ENCODE measurements at places on chromosomes 11 and 22.

DNA sequence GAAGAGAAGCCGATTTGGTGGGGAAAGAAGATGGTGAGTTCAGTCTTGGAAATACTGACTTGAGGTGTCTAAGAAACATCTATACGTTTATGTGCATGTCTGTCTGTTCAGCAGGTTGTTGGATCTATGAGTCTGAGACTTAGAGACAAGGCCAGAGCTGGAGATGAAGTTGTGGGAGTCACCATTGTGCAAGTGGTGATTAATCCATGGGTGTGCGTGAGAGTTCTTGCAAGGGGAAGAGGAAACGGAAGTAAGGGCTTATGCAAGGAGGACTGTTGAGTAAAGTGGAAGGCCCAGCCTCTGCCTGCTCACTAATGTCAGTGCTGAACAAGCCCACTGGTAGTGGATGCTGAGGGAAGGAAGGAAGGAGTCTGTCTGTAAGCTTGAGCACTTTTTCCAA is 9.7 kb downstream of the TMEM45B start:
- no peak for DNase-seq

DNA sequence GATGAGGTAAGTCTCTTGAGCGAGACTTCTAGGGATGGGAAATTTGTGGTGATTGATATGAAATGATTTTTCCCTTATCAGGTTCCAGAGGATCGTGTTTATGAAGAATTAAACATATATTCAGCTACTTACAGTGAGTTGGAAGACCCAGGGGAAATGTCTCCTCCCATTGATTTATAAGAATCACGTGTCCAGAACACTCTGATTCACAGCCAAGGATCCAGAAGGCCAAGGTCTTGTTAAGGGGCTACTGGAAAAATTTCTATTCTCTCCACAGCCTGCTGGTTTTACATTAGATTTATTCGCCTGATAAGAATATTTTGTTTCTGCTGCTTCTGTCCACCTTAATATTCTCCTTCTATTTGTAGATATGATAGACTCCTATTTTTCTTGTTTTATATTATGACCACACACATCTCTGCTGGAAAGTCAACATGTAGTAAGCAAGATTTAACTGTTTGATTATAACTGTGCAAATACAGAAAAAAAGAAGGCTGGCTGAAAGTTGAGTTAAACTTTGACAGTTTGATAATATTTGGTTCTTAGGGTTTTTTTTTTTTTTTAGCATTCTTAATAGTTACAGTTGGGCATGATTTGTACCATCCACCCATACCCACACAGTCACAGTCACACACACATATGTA is 7.1 kb downstream of the MS4A2 start:
- no peak for DNase-seq

- no peak for DNase-seq
These were observed 852.1 kb upstream of the LRRC4C start for GRCh38 chr11:42311514-42311913.

GRCh38 chr11:107468596-107468995 is 11.0 kb upstream of the CWF19L2 start:
- DNase-seq: no peak

DNA sequence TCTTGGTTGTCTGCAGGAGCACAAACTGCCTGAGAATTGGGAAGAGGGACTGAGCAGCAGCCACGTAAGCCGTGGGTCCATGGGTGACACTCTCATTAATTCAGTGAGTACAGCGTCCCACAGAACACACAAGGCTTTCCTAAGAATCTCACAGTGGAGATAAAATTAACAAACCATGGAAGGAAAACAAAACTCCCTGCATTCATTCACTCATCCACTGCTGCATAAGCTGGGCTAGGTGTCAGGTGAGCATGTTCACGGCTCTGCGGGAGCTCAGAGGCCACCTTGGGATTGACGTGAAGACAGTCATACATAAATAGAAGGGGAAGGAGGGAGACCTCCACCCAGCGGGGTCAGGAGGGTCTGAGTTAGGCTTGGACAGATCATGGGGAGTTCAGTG is 1442.7 kb downstream of the TBC1D22A start:
- no peak for DNase-seq

GRCh38 chr11:2549876-2550605 is 105.2 kb downstream of the KCNQ1 start:
- no peak for DNase-seq

- no peak for DNase-seq
These were observed 5.4 kb downstream of the APIP start for GRCh38 chr11:34910817-34911216.

DNA sequence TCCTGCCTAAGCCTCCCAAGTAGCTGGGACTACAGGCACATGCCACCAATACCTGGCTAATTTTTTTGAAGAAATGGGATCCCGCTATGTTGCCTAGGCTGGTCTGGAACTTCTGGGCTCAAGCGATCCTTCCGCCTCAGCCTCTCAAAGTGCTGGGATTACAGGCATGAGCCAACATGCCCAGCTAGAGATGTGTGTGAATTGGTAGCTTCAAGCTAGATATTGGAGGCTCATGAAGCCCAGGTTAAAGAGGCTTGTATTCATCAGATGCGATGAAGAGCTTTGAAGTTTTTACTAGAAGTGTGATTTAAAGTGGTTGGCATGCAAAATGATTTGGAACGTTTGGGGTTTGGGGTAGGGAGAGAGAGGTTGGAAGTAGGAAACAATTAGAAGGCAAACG is 19.6 kb downstream of the NF2 start:
- no peak for DNase-seq

DNA sequence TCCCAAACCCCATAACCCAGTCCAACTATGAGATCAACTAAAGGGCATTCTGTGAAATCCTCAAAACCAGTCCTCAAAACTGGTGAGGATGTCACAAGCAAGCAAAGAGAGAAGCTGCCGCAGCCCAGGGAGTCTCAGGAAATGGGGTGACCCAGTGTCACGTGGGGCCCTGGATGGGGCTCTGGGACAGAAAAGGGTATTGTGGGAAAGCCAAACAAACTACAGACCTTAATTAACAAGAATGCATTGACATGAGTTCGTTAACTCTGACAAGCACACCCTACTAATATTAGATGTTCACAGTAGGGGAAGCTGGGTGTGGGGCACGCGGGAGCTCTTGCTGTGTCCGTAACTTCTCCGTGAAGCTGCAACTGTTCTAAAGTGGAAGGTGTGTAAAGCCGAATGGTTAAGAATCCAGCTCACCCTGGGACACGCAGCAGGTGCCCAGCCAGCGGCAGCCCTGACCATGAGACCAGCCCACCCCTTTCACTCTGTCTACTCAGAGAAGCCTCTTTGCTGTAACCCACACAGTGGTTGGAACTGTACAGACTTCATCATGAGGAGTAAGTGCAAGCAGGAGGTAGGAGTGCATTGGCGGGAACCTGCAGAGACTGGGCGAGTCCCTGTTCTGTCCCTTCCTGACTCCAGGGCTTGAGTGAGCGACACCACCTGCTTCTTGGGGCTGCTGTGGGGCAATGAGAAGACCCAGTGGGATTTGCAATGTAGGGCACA is 17.9 kb downstream of the LINC01488 start:
- no peak for DNase-seq

DNA sequence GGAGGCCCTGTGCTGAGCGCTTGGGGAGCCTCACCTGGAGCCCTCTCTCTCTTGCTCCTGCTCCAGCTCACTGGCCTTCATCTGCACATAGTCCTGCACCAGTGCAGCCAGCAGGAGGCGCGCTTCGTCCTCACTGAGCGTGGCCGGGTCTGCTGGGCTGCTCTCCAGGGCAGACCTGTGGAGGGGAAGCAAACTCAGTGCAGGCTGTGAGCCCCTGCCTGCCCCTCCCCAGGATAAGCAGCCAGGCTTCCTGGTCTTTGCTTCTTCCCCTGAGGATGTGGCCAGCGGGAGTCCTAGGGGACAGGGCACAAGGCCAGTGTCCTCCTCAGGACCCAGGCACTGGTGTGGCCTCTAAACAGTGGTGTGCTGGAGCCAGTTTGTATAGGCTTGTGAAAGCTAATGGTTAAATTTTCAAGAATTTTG is 2.2 kb downstream of the CALCA start:
- no peak for DNase-seq

DNA sequence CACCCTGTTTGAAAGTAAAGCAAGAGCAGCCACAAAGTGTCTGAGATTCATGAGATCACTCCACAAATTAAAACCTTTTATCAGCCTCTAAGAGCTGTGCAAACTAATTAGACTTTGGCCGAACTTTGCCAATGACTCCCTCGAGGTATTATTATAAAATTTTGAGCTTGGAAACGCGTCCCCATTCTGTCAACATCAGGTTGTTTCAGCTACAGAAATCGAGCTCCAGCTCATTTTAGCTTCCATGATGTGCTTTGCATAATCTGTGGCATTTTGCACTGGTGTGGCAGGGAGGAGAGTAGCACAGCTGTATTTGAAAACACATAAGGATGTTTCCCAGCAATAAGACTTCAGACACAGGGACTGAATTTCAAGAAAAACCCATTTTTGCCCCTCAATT is 872.2 kb downstream of the NTM start:
- DNase-seq: no peak

- no peak for DNase-seq
These were observed 36.8 kb downstream of the WNT11 start for GRCh38 chr11:76169473-76169896.
